ENCODE measurements at places on chromosomes 7 and 10. TPM values are rescaled to one million over a fixed set of nuclear protein-coding genes. Genes with fewer than 3 reads are reported as not detected.

Gene CRPPA
- 2.2 TPM for total RNA-seq

DNA sequence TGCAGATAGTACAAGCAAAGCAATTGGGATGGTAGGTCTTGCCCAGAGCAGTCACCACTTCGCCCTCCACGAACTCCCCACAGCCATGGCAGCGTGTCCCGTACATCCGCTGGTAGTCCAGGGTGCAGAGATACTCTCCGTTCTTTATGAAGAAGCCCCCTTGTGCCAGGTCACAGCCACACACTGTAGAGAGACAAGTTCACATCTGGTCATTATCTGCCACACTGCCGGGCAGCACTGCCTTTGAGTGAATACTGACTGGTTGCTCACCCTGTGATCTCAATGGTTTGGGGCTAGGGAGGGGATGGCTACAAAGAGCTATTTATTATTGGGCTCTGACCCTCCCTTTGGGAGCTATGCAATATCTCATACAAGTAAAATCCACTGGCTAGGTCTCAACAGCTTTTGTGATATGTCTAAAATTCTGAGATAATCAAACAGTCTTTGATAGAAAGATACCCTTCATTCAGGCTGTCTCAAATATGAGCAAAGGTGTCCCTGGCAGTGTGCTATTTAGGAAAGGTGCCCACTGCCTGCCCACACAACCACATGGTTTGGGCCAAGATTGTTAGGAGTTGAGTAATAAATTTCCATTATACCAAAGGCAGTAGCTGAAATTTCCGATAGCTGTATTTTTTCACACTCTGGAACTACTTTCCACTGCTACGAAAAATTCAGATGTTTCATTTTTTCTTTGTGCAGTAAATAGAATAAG lies 82.5 kb downstream of the ABLIM1 start:
- no peak for DNase-seq

DNA sequence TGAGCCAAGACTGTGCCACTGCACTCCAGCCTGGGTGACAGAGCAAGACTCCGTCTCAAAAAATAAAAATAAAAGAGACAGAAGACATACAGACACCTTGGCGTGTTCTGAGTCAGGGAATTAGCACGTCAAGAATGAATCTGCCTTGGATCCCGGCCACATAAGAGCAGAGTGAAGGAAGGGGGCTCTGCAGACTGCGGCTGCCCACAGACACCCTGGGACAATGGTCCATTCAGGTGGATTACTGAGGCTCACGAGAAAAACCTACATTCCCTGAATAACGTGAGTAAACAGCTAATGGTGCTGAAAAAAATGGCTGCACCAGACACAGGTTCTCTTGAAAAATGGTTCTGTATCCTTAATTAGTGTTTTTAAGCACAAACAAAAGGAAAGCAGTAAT lies 100.1 kb upstream of the FGFR2 start:
- no peak for DNase-seq

- DNase-seq = no peak
These were observed 211.8 kb downstream of the FRMD4A start for GRCh38 chr10:14118953-14119352.

- DNase-seq = no peak
These were observed 34.0 kb upstream of the EBLN1 start for GRCh38 chr10:22251751-22252223.

GRCh38 chr10:115657161-115657860 lies 564.1 kb downstream of the ATRNL1 start:
- no peak for DNase-seq

GRCh38 chr7:36735172-36735571 lies 10.9 kb upstream of the AOAH start:
- no peak for DNase-seq
